Stimulated activated CD8-positive, alpha-beta memory T cell treated with anti-CD3 and anti-CD28 coated beads, Interleukin-15, amount 100 ng/mL, for 48 hours (primary cell): ENCODE measurements at places on chromosomes 1 and 21.

GRCh38 chr1:153533689-153534201 is 2.0 kb downstream of the S100A6 start:
- DNase-seq: no peak

DNA sequence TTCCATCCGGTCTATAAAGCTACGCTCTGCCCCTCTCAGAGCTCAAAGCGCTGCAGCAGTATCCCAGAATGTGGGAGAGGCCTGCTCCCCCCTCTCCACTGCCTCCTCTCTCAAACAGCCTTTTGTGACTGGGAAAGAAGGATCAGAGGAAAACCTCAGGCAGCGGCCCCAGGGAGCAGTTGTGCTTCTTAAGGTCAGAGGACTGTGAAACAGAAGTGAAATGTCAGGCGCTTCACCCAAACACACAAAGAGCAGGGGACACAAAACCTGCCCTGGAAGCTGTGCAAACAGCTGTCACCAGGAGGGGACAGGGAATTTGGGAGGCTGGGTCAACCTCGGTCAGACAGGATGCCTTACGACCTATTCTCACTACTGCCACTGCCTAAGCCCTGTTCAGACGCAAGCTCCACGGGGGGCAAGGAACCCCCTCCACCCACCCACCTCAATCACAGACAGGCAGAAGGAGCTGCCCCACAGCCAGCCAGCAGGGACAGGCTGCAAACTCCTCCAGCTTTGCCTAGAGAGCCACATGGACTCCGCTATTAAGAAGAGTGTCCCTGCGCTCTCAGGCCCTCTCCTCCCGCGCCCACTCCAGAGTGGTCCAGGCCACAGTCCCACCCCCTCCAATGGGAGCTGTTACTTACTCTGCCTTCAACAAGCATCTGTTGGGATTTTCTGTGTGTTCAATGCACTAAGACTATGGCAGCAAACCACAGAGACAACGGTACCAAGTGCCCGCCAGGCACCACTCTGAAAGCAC is 14.6 kb downstream of the SSBP3 start:
- DNase-seq: no peak

DNA sequence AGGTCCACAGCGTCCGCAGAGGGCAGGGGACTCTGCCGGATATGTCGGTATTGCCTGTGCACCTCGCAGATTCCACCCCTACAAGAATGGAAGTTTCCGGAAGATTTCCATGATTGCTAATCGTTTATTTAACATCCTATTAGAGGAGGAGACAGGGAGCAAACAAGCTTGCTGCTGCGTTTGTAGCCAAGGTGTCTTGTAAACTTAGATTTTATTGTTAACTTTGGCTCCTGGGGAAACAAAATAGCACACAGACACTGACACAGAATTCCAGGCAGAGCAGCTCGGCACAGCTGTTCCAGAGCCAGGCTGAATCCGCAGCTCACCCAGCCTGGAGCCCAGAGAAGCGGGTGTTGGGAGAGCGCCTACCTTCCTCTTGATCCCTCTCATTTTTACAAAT is 75.7 kb downstream of the AJAP1 start:
- no peak for DNase-seq

DNA sequence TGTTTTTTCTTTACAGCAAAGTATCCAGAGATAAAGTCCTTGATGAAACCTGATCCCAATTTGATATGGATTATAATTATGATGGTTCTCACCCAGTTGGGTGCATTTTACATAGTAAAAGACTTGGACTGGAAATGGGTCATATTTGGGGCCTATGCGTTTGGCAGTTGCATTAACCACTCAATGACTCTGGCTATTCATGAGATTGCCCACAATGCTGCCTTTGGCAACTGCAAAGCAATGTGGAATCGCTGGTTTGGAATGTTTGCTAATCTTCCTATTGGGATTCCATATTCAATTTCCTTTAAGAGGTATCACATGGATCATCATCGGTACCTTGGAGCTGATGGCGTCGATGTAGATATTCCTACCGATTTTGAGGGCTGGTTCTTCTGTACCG is 6.5 kb downstream of the DEGS1 start:
- no peak for DNase-seq

DNA sequence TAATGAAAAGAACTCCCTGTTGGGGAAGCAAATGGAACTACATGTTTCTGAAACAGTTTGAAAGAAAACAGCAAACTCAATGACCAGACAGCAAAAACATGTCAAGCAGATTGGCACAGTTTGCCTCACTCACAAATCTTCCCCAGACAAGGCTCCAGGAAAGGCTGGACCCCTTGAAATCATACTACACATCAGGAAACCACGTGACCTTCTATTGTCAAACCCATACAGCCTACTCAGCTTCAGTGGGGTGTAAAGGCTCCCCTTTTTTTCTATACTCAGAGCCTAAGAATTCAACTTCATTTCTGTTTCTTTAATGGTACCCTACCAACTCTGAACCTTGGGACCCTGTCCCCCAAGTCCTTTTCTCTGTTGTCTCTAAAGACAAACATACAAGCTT is 15.7 kb upstream of the CTTNBP2NL start:
- DNase-seq: no peak

DNA sequence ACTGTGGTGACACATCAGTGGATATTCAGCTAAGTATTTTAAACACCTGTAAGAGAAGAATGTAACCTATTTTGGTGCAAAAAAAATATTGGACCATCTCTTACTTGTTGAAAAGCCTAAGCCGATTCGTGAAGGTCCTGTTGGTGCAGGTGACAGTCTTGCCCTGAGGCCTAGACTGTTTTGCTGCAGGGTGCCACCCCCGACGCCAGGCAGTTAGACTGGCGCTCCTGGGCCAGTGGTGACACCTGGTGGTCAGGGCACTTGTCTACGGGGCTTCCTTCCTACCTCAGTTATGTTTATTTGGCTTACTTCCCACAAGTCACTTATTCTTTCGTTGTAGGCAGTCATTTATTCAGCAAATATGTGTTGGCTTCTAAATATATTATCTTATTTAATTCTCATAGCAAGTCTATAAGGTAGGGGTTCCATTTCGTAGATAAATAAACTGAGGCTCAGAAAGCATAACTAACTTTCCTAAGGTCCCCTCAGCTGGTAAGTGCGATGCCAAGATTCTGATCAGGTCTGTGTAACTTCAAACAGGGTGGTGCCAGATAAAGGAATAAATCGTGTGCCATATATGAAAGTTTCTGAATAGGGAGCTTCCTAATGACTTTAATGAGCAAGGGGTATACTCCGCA is 1.9 kb downstream of the EEIG2 start:
- peak; percentile 73 for DNase-seq

DNA sequence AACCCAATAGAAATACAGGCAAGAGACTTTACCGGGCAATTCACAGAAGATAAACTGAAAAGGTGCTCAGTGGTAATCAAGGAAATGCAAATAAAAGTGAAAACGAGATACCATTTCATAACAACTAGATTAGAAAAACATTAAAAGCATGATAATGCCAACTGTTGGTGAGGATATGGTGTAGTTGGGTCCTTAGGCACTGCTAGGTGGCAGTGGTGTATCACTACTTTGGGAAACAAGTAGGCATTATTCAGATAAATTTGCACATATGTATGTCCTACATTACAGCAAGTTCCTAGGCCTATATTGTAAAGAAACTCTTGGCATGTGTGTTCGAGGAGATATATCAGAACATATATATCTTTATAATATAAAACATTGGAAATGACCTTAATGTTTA is 31.0 kb downstream of the AZIN2 start:
- no peak for DNase-seq

DNA sequence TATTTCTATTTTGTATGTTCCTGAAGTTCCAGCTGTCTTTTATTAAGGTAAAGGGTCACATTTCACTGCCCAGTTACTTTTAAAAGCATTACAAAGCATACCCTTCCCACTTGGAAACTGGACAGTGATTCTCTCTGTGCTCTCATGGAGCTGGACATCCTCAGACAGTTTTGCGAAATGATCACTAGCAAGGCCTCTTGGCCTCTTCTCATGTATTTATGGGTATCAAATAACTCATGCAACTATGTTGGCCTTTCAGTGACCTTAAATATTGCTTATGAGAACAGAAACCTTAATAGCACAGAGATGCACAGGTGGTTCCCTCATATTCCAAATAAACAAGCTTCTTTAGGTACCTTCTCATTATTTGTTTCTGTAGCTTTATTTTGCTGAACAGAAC is 7.9 kb upstream of the AMPD1 start:
- no peak for DNase-seq

- no peak for DNase-seq
Observed at GRCh38 chr21:34998176-34998575, 50.9 kb downstream of the RUNX1 start.

DNA sequence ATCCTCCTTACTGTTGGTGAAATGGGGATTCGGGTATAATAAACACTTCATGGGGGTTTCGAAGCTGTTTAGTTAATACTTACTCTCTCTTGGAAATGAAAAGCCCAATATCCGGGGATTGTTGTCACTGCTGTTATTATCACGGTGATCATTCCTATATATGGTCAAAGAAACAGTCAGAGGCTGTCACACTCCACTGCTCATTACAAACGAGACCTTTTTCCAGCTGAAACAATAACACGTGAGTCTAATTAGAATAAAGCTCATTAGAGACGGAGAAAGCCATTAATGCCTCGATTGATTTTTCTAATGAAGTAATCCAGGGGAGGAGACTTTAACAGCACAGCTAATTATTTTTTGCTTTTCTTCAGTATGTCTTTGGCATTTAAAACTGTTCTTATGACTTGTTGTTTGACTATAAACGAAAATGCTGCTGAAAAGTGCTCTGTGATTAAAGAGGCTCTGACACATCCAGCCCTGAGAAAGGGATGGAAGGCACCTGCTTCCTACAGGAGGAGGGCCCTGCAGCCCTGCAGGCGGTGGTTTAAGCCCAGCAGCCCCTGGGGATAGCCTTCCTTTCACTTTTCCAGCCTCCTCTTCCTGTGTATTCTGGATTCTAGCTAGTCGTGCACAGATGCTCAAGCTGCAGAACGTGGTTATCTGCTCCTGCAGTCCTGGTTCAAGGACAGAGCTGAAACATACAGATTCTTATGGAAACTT is 143.6 kb downstream of the EDEM3 start:
- DNase-seq: no peak
